Mesenteric fat pad (tissue), 1 donor: ENCODE measurements at places on chromosomes 4 and X.

DNA sequence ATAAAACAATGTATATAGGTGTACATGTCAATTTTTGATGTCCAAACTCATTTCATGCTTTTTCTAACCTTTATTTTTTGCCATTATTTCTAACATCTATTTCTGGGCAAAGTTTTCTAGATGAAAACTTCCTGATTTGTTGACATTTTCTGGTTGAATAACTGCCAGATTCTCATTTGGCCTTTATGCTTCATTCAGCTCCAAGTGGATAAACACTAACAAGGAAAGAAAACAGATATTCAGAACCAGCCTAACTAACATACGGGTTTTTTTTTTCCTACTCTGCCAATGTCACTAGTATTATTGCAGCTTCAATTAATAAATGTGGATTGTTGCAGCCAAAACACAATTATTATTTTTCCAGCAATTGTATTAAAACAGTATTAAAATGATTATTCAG, 50.9 kb upstream of the RAP1GDS1 start:
- no peak for DNase-seq

GRCh38 chr4:1412376-1413203, 6.3 kb upstream of the NKX1-1 start:
- peak; percentile 65 for DNase-seq

DNA sequence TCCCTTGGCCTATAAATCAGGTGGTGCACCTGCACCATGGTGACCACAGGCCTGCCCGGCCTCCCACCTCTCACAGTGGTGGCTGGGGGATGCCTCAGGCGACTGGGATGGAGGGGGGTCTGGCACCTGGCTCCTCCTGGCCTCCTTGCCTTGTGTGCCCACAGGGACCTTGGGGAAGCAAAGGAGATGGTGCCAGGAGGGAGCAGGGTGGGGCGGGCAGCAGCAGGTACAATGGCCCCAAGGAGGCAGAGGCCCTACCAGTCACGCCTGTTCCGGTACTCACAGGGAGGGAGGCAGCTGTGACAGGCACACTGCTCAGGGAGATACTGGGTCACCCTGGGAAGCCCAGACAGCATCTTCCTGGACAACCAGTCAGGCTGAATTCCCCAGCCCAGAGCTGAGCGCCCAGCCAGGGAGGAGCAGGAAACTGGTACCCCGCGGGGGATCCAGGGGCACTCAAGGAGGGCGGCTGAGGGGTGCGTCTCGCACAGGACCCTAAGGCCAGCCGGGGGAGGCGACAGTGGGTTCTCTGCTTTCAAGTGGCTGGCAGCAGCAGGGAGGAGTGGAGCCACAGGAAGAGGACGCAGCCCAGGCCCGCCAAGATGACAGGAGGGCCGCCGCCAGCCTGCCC, 1.2 kb upstream of the TREX2 start:
- DNase-seq = no peak

DNA sequence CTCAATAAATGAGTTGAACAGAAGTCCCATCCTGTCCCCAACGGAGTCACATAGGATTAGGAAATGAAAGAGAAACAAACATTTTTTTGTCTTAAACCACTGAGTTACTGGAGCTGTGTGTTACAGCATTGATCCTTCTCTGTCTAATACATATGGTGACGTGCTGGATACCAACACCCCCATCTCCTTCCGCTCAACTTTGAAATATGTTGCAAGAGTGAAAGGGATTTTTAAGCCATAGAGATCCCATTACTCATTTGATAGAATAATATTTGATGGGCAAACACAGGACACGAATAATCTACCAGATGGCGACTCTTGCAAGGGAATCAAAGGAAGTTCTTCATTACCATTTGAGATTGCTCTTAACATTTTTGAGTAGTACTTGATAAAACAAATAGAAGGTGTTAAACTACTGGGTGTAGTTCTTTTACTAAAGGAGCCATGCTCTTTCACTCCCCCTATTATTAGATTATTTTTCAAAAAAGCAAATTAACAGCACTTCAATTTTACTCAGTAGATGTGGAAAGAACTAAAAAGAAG, 140.5 kb downstream of the PACRGL start:
- no peak for DNase-seq

GRCh38 chr4:105059337-105059736, 87.3 kb upstream of the TET2 start:
- no peak for DNase-seq

DNA sequence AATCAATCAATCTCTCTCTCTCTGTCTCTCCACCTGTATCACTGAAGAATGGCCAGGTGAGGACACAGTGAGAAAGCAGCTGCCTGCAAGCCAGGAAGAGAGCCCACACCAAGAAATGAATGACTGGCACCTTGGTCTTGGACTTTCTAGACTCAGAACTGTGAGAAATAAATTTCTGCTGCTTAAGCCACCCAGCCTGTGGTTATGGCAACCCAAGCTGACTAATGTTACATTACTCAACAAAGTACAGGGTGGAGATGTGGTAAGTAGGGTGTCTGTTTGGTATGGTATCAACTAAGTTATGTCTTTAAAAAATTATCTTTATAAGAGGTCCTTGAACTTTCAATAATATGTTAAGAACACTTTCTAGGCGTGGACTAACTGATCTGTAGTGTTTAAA, 159.3 kb downstream of the EPHA5 start:
- DNase-seq = no peak

DNA sequence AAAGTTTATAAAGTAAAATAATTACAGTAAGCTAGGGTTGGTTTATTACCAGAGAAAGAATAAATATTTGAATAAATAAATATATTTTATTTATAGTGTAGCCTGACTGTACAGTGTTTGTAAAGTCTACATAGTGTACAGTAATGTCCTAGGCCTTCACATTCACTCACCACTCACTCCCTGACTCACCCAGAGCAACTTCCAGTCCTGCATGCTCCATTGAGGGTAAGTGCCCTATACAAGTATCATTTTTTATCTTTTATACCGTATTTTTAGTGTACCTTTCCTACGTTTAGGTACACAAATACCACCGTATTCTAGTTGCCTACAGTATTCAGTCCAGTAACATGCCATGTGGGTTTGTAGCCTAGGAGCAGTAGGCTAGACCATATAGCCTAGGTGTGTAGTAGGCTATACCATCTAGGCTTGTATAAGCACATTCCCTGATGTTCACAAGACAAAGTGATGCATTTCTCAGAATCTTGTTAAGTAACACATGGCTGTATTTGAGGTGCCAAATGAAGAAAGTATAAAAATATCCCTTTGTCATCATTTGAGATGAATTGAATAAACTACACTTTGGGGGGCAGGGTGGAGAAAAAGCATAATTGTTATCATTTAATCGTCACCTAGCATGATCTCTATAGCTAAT, 14.7 kb upstream of the KLHL8 start:
- DNase-seq = no peak

- no peak for DNase-seq
Observed at GRCh38 chr4:62822306-62822705, 1586.9 kb downstream of the TECRL start.

GRCh38 chr4:148834804-148835631, 392.8 kb upstream of the NR3C2 start:
- no peak for DNase-seq

GRCh38 chrX:54909941-54910340, 10.7 kb upstream of the TRO start:
- no peak for DNase-seq

DNA sequence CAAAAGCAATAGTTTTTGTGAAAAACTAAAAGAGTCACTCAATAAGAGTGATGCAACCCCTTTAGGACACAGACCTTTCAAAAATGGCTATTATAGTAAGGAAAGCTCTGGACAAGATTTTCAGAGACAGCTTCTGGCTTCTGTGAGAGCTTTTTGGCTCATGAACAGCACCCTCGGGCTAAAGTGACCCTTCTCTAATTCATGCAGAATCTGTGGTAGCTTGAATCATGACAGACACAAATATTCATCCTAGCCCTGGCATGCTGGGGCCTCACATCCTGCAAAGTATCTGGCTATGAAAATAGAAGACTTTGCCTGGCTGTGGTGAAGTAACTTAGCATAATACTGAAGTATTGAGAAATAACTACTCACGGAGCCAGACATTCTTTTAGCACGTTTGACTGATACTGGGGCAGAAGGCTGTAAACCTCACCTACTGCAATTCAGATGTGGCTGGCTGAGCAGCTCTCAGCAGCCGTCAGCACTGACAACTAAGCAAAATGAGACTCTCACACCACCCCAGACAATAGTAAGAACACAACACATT, 327.3 kb downstream of the MAPK10 start:
- DNase-seq = no peak

GRCh38 chr4:153204247-153204671, at the start of gene TRIM2:
TSS of gene TRIM2 (plus strand) at chr4:153204443. CDS start at chr4:153204531, 88 bp downstream.
- no peak for DNase-seq

DNA sequence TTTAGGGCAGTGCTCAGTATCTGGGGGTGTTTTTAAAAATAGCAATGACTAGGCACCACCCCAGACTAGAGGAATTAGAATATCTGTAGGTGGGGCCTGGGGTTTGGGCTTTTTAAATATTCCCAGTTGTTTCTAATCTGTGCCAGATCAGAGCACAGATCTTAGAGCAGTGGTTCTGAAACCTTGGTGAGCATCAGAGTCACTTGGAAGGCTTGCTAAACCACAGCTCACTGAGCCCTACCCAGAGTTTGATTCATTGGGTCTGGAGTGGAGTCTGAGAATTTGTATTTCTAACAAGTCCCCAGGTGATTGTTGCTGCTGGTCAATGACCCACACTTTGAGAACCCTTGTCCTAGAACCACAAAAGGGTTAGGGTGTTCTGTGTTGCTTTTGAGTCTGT, 16.7 kb downstream of the HADH start:
- DNase-seq = no peak

DNA sequence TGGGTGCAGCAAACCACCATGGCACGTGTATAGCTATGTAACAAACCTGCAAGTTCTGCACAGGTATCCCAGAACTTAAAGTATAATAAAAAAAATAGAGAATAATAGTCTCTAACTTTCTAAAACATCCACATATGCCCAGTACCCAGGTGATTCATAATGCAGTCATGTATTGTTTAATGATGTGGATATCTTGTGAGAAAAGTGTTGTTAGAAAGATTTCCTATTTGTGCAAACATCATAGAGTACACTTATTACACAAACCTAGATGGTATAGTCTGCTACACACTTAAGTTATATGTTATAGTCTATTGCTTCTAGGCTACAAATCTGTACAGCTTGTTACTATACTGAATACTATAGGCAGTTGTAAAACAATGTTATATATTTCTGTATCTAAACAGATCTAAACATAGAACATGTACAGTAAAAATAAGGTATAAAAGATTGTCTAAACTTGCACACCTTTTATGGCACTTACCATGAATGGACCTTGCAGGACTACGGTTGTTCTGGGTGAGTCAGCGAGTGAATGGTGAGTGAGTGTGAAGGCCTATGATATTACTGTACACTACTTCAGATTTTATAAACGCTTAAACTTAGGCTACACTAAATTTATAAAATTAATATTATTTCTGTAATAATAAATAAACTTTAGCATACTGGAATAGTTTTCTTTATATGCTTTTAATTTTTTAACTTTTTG, 232.2 kb upstream of the SLIT2 start:
- no peak for DNase-seq

- no peak for DNase-seq
Observed at GRCh38 chr4:27009539-27009938, 148.9 kb downstream of the STIM2 start.

DNA sequence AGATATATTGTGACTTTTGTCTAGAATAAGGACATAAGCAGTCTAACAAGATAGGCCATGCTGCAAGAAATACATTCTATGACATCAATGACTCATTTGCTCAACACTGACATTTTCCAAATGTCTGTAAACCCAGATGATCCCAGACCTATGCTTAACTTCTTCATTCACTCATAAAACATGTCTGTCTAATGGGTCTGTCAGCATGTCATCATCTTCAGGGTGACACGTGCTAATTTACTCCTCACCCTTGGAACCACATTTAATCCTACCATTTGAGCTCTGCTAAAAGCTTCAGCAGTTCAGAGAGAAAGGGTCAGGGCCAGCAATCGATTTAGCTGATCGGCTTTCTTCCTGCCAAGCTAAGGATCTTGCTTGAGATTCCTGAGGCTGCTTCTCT, 109.4 kb upstream of the MAP3K15 start:
- DNase-seq = no peak

DNA sequence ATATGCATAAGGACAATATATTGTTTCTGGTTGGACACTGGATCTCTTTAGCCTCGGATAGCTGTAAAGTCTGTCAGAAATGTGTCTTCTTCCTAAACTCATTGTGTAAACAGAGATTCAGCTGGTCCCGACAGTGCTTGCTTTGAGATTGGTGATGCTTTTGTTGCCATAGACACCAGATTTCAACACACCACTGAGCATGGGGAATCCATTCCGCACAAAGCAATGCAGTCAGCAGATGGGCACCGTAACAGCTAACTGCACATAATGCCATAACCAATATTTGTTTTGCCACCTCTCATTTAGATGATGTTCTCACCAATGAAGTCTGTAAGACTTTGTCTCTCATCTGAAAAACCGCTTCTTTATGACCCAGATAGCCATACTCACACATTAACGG, 33.3 kb upstream of the FAM47C start:
- no peak for DNase-seq

- no peak for DNase-seq
Observed at GRCh38 chrX:16124201-16124600, 836 bp downstream of the GRPR start.

DNA sequence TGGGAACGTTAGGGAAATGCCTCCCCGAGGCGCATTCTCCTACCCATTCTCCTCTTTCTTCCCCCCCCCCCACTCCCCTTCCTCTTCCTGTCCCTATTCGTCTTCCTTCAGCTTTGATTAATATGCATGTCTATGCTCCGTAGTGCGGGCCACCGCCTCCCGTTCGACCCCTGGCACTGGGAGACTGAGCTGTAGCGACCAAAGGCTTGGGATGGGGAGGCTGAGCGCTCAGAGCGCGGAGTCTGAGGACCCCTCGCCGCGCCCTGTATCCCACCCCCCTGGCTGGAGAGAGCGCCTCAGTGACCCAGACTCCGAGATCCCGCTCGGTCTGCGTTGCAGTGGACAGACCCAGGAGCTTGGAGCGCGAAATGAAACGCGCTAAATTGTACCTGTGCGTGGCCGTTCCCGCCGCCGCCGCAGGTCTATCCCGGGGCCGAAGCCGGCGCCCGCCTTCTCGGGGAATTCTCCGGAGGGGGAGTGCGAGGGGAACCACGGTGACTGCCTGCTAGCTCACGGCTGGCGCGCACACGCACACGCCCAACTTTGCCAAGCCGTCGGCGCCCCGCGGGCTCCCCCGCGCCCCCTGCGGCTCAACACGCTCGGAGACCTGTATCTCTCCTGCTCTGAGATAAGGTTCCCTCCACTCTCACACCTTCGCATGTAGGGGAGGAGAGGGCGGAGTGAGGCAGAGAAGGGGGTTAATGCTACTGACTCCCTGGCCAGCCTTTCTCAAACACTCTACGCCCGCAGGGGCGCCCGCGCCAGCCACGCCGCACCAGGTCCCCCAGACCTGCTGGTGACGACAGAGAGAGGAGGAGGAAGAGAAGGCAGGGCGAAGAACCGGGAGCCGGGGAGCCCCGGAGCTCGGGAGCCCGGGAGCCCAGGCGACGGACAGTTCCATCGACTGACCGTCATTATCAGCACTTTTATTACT, 1.5 kb upstream of the PTCHD1 start:
- DNase-seq = no peak

GRCh38 chr4:10122236-10122932, 5.8 kb upstream of the WDR1 start:
- DNase-seq = no peak
